Stimulated activated CD8-positive, alpha-beta memory T cell treated with anti-CD3 and anti-CD28 coated beads, Interleukin-2, amount 100 ng/mL, for 1 hour (primary cell): ENCODE measurements at places on chromosomes 2 and 18.
A peak's percentile ranks its signal among the peaks of the same experiment; 100 is the strongest.

- no peak for DNase-seq
Observed at GRCh38 chr18:991441-991840, 86.8 kb downstream of the ADCYAP1 start.

DNA sequence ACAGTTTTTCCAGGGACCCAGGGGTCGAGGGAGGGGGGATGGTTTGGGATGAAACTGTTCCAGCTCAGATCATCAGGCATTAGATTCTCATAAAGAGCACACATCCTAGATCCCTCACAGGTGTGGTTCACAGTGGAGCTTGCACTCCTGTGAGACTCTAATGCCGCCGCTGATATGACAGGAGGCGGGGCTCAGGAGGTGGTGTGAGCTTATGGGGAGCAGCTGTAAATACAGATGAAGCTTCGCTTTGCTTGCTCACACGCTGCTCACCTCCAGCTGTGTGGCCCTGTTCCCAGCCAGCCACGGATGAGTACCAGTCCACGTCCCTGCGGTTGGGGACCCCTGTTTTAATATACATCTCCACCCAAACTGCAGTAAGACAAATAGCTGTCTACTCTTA, 204.2 kb downstream of the AGAP1 start:
- DNase-seq, result no peak

DNA sequence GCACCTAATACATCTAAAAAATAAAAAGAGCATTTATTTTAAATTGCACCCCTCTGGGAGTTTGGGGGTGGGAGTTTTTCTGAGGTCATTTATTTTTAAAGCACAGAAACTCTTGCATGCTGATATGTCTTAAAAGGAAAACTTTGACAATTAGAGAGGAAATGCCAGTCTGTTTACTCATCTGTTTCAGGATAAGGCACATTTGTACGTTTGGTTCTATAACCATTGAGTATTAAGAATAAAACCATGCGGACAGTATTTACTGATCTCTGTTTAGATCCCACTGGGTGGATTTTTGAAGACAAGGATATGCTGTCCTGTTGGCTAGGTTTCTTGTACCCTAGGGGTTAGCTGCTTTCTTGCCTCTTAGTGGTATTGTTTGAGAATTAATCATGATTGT, 122.9 kb downstream of the TANC1 start:
- DNase-seq, result no peak

- no peak for DNase-seq
Observed at GRCh38 chr2:186044761-186045160, 306.2 kb downstream of the FSIP2 start.

DNA sequence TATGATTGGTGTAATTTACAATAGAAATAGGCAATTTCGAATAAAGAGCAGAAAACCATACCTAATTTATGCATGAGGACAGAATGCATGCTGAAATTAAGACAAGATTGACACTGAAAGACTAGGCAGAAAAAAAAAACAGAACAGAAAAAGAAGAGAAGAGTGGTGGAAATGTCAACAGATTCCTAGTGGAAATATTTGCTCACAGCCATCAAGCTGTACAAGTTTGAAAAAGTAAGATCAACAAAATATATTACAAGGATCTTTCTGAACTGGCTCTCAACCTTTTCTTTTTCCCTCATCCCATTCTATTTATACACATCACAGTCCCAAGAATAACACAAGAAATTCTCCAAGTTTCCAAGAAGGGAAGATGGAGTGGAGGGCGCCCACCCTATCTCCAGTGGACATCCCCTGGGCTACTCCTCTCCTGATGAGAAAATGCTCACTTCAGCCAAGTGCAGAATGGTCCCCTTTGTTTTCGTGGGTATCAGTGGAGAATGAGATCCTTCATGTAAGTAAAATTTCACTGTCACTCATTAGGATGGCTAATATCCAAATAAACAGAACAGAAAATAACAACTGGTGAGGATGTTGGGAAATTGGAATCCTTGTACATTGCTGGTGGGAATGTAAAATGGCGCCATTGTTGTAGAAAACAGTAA, 51.0 kb upstream of the ZNF532 start:
- DNase-seq, result no peak

DNA sequence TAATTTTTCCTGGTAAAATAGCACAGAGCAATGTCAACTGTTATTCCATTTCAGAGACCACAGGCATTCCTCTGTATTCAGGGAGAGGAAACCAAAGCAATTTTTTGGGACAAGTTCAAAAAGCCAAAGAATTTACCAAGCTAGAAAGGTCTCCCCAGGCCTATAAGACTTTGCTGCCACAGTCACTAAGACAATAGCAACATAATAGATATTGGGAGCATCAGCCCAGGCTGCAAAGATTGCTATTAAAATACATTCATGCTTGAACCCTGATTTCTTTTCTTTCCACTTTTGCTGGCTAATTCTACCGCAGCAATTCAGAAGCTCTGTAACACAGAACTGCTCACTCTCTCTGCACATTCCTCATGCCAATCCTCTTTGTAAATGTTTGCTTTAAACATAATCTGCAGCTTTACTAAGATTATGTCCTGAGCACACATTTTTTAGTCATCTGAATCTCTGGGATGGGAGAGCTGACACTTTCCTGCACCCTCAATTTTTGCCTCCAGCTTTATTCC, 76.3 kb downstream of the CLHC1 start:
- no peak for DNase-seq

- peak; percentile 60 for DNase-seq
Observed at GRCh38 chr2:71000780-71001591, 6.3 kb upstream of the TEX261 start.

- no peak for DNase-seq
Observed at GRCh38 chr2:46555011-46555410, 75.6 kb downstream of the TMEM247 start.

DNA sequence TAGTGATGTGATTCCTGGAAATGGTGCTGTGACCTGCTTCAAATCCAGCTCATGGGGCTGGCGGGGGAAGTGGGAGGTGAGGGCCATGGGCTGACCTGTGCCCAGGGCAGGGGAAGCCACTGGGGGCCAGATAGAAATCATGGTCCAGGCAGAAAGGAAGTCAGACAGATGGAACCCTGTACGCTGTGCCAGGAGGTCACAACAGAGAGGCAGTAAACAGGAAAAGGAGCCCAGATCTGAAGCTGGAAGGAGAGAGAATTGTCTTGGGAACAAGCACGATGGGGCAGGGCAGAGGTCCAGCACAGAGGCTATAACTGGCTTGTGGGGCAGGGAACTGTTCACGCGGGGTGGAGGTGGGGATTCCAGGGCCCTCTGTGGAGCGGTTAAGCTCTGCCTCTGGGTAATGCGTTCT, 76.0 kb downstream of the RNF144A start:
- DNase-seq, result no peak

GRCh38 chr2:211026109-211026508, 469.7 kb downstream of the CPS1 start:
- no peak for DNase-seq

DNA sequence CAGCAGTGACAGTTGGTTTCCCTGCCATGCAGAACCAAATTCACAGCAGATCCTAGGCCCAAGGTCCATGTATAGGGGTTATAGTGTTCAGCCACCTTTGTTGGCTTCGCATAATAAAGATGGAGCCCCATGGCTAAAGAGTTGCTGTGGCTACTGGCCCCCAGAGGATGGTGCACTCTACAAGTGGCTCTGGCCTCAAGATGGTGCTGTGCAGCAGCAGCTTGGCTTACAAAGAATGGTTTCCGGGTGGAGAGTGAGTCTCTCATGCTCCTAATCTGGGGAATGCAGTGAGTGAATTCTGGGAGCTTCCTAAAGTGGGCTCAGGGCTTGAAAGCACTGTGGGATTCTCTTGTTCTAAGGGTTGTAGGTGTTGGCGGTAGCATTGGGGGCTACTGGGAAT, 1199.7 kb downstream of the CNTNAP5 start:
- DNase-seq, result no peak

GRCh38 chr2:29950481-29950880, 29.1 kb upstream of the ALK start:
- DNase-seq, result no peak

DNA sequence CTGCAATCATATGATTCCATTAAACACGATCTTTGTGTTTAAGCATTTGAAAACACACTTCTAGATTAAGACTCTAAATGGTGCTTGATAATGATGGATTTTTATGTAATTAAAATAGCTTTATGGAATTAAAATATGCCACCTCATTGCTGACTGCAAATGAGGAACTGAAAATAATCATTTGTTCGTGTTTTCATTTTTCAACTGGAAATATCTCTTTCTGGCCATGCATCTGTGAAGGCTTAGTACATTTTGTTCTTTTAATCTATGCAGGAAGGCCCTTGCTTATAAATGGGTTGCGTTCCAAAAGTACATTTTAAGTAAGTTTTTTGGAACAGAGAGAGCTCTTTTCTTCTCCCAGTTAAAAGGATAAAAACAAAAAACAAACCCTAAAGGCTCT, 125.5 kb downstream of the MC4R start:
- no peak for DNase-seq
